ENCODE measurements at places on chromosomes 3 and 15.

GRCh38 chr3:169044331-169045113 lies 619.0 kb downstream of the MECOM start:
- no peak for DNase-seq

GRCh38 chr3:71987828-71988227 lies 202.9 kb upstream of the PROK2 start:
- DNase-seq = no peak

- no peak for DNase-seq
These were observed 38.3 kb downstream of the PDE8A start for GRCh38 chr15:85019815-85020590.

DNA sequence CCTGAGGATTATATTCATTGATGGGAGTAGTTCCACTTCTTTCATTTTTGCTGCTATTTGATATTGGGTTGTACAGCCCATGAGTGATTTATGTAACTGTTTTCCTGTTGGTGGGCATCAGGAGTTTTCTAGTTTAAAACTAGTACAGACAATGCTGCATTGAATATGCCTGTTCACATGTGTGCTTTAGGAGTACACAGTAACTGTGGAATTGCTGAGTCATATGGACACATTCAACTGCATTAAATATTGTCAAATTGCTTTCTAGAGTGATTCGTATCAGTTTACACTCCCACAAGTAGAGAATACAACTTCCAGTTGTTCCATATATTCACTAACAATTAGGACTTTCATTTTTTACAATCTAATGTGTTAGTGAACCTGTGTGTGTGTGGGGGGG lies 59.8 kb upstream of the THSD4 start:
- DNase-seq = no peak

GRCh38 chr15:95208988-95209387 lies 977.6 kb downstream of the MCTP2 start:
- no peak for DNase-seq

DNA sequence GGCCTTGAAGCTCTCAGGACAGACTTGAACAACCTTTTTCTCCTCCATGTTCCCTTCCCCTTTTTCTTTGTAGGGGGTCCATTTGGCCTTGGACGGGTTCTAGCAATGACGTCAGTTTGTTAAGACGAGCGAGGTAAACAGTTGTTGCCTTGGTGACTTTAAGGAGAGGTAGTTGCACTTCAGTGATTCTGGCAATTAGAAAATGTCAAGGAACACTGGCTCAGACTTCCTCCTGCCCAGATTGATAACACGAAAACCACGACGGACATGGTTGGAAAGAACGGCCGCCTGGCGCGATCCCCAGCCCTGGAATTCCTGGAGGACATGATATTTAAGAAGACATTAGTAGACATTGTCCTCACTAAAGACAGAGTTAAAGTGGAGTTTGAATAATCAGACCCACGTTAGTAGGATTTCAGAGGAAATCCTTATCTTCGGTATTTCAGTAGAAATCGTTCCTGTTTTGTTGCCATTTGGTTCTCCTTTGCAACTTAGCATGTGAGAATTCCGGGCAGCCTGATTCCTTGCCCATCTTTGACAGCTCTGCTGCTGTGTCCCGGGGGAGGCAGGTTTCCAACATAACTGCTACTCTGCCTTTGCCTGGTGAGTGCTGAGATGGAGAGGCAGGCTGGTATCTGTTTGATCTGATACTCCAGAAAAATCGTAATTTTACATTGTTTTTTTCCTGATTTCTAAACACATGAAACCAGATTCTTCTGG lies 87.3 kb downstream of the ST6GAL1 start:
- no peak for DNase-seq

- no peak for DNase-seq
These were observed 1.4 kb upstream of the ACP3 start for GRCh38 chr3:132315851-132316250.

DNA sequence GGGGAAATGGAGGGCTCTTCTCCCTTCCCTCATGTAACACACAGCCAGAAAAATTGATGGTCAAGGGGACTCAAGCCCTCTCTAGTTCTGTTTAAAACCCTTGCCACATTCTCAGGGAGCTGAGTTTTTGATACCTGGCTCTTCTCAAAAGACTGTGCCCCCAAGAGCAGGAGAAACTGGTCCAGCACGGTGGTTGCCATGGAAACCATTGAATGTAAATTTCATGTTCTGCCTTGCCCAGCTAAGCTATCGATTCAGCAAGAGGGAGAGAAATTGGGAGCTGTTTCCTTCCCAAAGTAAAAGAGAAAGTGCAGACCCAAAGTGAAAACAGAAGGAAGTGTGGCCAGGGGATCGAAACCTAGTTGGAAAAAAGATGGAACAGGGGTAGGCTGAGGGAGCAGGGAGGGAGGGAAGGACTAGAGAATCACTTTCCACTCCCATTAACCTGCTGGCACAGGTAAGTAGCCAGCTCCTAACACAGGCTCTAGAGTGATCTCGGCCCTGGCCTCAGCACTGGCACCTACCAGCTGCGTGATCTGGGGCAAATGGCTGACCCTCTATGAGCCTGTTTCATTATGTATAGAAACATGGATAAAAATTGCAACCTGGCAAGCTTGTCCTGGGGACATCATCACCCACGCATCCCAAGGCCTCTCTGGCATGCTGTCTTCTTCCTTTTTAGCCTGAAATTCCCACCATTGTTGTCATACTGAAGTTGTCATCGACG lies 140.9 kb downstream of the TPRA1 start:
- DNase-seq = no peak

DNA sequence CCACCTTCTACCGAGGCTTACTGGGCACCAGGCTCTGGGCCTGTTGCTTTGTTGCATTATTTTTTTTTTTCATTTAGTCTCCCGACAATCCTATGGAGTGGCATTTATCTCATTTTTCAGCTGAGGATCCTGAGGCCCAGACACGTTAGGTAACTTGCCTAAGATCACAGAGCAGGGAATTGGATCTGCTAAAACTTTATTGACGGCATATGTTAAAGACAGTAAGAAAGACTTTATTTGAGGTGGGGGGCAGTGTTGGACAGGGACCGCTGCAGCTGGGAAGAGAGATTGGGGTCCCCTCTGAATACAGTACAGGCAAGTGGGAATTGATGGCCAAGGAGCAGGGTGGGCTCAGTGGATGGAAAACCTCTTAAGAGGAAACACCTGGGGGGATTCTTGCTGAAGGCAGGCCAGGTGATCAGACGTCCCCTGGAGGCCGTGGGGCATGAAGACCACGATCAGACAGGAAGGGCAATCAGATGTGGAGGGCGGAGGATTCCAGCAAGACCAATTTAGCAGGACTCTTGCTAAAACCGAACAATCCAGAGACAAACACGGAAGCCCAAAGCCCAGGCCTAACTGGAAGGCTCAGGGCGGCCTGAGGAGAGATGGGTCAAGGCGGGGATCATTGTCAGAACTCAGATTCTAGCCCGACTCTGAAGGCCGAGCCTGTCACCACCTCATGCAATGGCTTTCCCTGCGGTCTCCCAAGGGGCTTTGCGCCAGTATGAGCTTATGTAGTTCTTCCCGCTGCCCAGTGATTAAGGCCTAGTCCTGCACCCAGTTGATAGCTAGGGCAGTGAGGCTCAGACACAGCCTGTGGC lies 53.7 kb downstream of the RGMA start:
- no peak for DNase-seq

- DNase-seq = no peak
These were observed 2.1 kb downstream of the SH3GL3 start for GRCh38 chr15:83449250-83449671.

DNA sequence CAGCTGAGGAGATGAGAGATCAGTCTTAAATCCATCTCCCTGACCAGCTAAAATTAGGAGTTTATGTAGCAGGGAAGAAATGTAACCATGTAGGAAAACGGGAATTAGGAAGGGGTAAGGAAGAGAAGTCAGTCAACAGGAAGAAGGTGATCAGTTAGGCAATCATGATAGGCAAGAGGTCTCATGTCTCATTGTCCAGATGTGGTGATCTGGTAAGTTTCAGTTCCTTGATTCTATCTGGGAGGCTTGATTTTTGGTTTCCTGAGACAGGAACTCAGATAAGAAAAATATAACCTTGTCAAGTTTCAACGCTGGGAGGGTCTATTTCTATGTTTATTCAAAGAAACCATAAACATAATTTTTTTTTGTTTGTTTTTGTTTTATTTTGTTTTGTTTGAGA lies 40.3 kb upstream of the TBC1D5 start:
- DNase-seq = no peak

- no peak for DNase-seq
These were observed 57.9 kb upstream of the CACNA2D3 start for GRCh38 chr3:54064486-54064885.

DNA sequence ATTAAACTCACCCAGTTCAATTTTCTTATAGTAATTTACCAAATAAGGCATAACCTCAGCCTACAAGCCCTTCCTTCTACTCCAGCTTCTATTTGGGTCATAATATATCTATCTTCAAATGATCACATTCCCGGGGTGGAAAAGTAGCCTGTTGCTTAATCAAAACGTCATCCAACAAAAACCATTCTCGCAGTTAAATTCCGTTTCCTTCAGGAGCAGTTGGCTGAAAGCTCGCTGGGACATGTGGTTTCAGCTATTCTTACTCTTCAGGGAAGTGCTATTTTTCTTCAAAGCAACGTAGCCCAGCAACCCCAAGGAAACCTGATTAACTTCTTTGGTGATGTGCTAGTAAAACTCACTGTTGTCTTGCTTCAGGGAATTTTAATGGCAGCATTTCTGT lies 59.6 kb downstream of the MAGI1 start:
- no peak for DNase-seq
